ENCODE measurements at places on chromosomes 4 and X. TPM values are rescaled to one million over a fixed set of nuclear protein-coding genes. Genes with fewer than 3 reads are reported as not detected.

Gene ATP1B4
- not detected for polyA plus RNA-seq

Gene ANAPC4
- 11.7 TPM for polyA plus RNA-seq

DNA sequence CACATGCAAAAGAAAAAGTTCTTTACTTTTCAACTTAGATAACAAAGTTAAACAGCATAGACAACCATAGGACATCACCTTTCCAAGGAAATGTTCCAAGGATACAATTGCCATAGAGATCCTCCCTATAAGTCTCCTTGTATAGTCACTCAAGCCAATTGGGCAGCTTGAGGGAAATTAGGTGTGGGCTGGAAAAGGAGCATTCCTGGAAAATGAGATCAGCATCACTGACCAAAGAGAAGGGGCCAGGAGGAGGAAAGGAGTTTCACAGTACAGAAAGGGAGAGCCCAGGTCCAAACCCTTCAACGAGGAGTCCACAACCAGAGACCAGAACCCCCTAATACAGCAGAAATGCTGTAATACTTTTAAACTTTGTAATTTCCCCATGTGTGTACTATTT lies 91.5 kb upstream of the PPARGC1A start:
- no peak for DNase-seq
- H3K36me3 ChIP-seq = no peaks in the 10 kb centered on the region
- no peak overlapping the region for H3K27ac ChIP-seq
- H3K4me1 ChIP-seq = no peaks in the 10 kb centered on the region
- H3K4me3 ChIP-seq = no peak overlapping the region

DNA sequence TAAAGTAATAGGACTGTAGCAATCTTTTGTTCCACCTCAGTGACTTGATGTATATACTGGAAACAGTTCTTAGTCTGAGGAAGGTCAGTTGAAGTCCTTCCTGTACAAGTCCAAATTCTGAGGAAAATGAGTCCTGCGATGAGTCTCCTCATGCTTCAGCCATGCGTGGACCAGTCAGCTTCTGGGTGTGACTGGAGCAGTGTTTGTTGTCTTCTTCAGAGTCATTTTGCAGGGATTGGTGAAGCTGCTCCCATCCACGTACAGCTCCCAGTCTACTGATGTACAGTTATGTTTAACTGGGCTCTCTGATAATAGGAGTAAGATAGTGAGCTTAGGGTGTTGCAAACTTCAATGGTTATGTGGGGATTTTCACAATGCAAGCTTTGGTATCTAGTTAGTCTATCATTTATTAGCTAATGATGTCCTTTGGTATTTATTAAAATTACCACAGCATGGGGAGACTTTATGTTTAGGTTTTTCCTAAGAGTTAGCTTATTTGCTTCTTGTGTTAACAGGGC lies 3.4 kb downstream of the UGT2B17 start:
- no peak overlapping the region for H3K27ac ChIP-seq
- no peaks in the 10 kb centered on the region for H3K27me3 ChIP-seq
- no peak for DNase-seq

DNA sequence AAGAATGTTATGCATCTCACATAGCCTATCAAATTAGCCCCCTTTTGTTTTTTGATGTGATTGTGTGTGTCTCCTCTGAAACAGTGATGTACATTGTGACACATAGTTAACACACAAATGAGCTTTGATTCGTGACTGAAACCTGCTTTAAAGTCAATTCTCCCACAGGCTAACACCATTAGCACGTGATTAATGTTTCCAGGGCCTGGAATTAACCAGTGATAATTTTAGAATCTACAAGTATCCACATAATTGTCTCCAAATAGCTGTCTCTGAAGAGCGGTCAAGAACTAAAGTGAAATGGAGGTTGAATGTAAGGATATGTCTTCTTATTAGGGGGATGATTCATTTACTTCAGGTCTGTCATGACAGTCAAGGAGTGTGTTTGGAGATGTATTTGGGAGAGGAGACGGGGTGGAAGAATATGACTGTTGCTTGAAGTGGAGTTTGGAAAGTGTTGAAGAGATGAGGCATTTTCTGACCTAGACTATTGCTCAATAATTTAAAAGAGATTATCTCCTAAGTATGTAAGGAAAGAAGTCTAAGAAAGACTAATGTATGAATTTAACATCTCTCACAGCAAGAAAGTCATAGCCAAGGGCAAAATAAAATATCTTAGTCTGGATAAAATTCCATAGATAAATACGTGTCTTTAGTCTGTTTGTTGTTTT lies 13.7 kb upstream of the RASGEF1B start:
- H3K27ac ChIP-seq = no peak overlapping the region
- H3K4me1 ChIP-seq = no peaks in the 10 kb centered on the region
- no peak overlapping the region for H3K4me3 ChIP-seq
- no peak for DNase-seq

DNA sequence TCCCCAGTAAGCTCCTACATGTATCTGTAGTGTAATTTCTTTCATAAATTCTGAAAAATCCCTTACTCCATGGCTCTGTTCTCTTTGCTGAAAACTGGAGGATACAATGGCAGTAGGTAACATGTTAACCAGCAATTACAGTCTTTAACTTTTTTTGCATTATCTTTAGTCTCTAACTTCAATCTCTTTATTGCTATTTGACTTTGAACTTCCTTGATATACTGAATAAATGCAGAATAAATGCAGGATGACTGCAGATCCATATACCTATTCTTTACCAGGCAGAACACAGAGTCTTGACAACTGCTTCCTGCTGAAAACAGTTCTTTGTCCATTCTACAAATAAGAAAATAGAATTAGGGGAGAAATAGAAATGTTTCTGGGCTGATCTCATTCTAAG lies 101.3 kb downstream of the SLC7A11 start:
- H3K27ac ChIP-seq = no peak overlapping the region
- no peak overlapping the region for H3K4me3 ChIP-seq
- H3K36me3 ChIP-seq = no peaks in the 10 kb centered on the region
- DNase-seq = no peak
- no peaks in the 10 kb centered on the region for H3K4me1 ChIP-seq

DNA sequence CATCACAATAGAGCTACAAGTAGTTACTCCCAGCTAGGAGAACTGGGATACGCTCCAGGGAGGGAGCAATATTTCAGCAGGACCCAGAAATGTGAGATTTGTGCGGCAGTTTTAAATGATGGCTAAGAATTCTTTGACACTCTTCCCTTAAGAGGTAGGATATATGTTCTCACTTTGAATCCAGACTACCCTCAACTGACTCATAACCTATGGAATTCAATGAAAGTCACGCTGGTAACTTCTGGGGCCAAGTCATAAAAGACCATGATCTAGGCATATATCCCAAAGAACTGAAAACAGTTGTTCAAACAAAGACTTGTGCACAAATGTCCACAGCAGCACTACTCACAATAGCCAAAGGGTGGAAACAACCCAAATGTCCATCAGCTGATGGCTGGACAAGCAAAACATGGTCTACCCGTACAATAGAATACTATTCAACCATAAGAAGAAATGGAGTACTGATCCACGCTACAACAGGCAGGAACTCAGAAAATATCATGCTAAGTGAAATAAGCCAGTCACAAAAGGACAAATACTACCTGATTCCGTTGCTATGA lies 10.5 kb downstream of the CD99L2 start:
- H3K27me3 ChIP-seq = no peaks in the 10 kb centered on the region
- H3K36me3 ChIP-seq = no peaks in the 10 kb centered on the region
- no peak for DNase-seq
- H3K27ac ChIP-seq = no peak overlapping the region

Measured in SK-N-SH (cell line).